Femur (tissue), 1 donor: ENCODE measurements at places on chromosomes 2 and 18.

DNA sequence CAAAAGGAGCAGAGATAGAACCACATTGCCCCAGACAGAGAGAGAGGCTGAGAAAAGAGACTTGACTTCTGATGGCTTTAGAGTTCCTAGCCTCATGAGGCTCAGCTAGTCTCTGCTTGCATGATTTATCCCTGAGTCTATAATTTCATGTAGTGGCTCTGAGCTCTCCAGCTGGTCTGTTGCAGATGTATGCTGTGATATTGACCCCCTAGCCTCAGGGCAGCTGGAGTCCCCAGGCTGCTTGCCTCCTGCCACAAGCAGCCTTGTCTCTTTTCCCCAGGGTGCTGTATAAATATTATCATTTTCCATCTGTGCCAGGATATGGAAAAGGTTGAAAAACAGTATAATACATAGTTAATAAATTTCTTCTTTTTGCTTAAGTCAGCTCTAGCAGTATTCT is 467.6 kb upstream of the CWC22 start:
- no peak for DNase-seq

DNA sequence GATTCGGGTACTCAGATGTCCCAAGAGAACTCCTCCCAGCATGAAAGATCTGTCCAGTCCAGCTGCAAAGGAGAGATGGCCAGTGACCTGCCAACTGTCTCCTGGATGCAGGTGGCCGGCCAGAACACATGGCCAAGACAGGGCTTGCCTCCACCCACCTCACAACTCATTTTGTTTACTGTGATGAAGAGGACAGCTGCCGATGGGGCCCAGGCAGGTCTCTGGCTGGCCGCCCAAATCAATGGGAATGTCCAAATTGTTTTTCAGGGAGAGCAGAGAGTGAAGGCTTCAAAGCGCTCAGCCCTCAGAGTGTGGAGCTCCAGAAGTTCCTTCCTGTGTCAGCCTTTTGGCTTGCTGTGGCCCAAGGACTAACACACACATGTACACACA is 41.9 kb downstream of the FOSL2 start:
- DNase-seq: no peak

DNA sequence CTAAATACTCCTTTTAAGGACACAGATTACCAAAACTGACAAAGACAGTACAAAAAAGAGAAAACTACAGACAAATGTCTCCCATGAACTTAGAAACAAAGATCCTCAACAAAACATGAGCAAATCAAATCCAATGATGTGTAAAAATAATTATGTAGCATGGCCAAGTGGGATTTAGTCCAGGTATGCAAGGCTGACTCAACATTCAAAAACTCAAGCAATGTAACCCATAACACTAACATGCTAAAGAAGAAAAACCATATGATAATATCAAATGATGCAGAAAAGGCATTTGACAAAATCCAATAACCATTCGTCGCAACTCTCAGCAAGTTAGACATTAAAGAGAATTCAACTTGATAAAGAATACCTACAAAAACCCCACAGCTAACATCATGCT is 239.0 kb upstream of the KLHL29 start:
- DNase-seq: no peak

- peak; percentile 48 for DNase-seq
These were observed 123.7 kb downstream of the QPCT start for GRCh38 chr2:37468170-37468569.

- DNase-seq: no peak
These were observed 23.9 kb downstream of the HNRNPLL start for GRCh38 chr2:38578832-38579231.

- peak; percentile 31 for DNase-seq
These were observed 7.1 kb downstream of the PCBP1 start for GRCh38 chr2:70094171-70094977.

DNA sequence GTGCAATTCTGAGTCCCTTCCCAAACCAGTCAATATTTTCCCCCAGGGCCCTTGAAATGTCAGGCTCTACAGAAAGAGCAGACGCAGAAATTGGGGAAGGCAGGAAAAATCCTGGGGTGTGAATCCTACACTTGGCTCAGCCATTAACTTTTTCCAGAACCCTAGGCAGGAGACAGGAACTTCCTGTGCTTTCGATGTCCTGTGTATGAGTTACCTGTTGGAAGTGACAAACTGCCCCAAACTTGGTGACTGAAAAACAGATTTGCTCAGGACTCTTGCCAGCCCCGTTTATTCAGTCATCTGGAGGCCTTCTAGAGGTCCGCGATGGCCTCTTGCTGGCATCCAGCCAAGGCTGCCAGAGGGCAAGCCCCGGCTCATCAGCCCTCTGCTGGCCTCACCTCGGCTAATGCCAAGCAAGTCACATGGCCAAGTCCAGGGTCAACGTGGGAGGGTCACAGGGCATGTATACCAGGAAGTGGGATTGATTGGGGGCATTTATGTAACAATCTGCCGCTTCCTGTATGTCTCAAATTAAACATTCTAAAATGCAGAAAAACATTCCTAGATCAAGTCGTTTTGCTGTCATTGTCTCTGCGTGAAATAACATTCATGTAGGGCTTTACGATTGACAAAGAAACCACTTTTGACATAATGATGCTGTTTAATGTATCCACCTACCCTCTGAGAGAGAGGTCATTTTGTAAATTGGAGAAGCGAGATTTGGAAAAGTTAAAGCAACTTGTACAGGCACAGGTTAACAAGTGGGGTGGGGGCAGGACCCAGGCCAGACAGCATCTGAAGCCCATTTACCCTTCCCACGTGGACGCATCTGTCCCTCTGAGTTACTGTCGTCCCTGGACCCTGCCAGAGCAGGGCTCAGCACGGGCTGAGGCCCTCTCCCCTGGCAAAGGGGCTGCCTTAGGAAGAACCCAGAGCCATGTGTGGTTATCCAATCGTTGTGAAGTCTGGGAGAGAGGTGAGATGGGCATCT is 179.4 kb downstream of the INHBB start:
- DNase-seq: no peak

- DNase-seq: no peak
These were observed 365.3 kb downstream of the NBAS start for GRCh38 chr2:15195813-15196212.

DNA sequence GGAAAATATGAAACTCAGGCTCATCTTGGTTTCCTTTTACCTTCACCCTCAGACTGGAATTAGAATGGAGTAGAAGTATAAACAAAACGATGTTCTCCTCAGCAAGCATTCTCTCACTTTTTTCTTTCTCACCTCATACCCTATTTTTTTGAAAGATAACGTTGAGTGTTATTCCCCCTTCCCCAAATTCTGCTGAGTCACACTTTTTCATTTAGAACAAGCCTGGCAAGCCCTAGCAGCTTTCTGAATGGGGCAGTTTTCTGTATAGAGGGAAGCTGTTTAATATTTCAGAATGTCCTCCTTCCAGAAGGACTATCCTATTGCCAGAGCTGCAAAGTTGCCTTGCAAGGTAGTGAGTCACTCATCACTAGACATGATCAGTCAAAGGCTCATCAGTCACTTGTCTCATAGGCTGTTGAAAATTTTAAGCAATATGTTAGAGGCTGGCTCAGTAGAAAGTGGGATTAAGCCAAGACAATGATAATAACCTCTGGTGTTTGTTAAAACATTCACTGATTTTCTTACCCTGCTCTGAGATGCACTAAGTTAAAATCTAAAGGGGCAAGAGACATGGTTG is 416.1 kb downstream of the RNF144A start:
- DNase-seq: no peak

GRCh38 chr2:108594982-108595464 is 60.8 kb downstream of the LIMS1 start:
- DNase-seq: peak; percentile 49

- no peak for DNase-seq
These were observed 572 bp downstream of the INPP4A start for GRCh38 chr2:98445177-98445682.

DNA sequence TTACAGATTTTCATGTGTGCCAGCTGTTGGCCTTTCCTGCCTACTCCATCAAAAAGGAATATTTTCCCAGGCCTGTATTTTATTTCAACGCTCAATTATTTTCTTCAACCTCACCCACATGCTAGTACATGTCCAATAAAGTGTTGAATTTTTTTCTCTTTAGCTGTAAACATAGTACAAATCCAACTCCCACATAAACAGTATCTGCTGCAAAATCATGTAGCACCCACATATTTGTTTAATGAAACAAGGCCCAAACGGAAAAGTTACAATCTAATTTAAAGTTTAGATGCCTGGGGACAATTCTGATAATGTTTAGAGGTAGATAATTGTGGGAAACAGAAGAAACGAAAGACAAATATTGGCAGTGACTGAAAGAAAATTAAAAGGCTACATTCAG is 275.4 kb upstream of the ACVR2A start:
- DNase-seq: no peak

DNA sequence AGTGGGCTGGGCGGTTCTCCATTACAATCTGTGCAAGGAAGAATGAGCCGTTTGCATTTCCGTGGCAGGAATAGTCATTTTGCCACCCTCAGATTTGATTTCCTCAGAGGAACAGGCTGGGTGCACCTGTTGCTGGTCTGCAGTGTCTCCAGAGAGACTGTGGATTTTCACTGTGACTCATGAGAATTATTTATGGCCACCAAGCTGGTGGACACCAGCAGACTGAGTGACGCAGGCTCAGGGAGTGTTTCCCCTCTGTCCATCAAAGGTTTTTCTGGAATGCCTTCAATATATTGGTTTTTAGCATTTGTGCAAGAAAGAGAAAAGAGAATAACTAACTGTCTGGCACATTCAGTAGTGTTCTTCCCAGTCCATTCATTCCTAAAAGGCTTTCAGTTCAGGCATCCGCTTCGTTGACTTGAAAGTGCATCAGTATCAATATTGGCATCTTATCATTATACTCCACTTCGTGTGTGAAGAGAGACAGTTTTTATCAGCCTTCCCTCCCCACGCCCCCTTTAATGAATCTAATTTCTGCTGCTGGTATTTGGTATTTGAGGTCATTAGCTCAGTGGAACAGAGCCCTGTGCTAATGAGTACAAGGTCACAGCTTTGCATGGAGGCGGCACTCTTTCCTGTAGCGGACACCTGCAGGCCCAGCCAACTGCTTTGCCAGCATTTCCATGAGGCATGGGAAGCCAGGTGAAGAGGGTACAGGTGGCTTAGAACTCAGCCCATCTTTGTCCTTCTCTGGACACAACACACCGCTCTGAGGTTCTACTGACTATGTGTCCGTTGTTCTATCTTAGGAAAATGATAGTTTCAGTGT is 39.9 kb downstream of the PRKCE start:
- DNase-seq: peak; percentile 34

GRCh38 chr2:71816815-71817214 is 330.8 kb downstream of the CYP26B1 start:
- no peak for DNase-seq

- DNase-seq: no peak
These were observed 45.4 kb downstream of the INO80D start for GRCh38 chr2:206040525-206040924.

DNA sequence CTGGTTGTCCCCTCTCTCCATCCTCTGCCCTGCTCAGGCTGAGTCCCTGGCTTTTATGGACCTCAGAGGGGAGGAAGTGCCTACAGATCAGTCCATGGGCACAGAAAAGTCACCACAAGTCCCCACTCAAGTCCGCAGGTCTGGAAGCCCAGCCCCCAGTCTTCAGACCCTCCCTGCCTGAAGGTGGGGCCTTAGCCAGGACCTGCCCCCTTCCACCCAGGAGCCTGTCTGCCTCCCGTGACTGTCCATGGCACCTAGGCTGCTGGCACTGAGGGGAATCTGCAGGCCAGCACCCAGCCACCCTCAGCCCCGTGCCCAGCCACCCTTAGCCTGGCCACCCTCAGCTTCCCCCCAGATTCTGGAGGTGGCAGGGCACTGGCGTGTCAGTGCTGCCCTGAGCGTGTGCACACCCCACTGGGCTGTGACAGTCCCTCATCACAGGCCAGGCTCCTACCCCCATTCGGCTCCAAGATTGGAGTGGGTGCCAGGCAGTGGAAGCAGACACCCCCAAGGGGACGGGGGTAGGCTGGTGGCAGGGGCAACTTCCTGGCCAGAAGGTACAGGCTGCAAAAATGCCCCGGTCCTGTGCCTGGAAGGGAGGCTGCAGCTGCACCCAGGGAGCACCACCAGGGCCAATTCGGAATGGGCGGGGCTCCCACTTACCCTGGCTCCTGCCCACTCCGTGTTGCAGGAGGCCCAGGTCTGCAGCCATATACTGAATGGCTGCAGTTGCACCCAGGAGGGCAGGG is 154.7 kb upstream of the RMP24 start:
- DNase-seq: no peak

DNA sequence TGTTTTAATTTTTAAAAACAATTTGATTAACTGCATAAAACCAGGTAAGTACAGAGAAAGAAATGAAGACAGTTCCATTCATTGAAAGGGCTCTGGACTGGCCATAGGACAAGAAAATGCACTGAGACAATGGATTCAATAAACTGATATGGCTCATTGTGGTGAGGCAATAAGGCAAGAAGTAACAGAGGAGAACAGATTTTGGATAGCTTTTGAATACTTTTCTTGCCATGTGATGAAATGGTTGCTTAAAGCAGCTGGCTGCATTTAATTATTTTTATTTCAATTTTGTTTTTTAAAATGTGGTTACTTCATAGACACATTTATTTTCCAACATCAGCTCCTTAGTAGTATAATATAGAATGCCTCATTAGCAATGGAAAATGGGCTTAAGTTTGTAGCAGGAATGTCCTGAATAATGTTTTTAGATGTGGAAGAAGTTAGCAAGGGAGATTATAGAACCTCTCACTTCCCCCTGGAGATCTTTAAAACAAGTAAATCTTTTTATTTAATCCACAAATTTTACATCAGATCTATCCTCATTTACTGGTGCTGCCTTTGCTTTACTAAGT is 646.9 kb upstream of the ZEB2 start:
- DNase-seq: no peak

DNA sequence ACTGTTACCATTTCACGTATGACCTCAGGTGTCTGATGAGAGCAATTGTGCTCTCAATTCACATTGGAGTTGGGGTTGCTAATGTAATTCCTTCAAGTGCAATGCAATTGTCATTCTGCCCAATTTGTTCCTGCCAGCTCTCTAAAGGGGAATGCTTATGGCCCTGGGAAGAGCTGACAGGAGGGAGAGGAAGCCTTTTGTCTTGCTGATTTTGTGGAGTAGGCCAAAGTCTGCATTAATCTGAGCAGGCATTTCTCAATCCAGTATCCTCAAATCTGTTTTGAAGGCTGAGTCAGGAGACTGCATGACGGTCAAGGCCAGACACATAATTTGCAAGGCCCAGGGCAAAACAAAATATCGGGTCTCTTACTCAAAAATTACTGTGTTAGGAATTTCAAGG is 326.4 kb upstream of the SPHKAP start:
- DNase-seq: no peak

GRCh38 chr2:78541088-78541450 is 484.4 kb upstream of the REG3G start:
- no peak for DNase-seq

- no peak for DNase-seq
These were observed 100.0 kb downstream of the SPOPL start for GRCh38 chr2:138601458-138602165.

GRCh38 chr2:39567507-39567906 is 98.2 kb upstream of the TMEM178A start:
- no peak for DNase-seq

DNA sequence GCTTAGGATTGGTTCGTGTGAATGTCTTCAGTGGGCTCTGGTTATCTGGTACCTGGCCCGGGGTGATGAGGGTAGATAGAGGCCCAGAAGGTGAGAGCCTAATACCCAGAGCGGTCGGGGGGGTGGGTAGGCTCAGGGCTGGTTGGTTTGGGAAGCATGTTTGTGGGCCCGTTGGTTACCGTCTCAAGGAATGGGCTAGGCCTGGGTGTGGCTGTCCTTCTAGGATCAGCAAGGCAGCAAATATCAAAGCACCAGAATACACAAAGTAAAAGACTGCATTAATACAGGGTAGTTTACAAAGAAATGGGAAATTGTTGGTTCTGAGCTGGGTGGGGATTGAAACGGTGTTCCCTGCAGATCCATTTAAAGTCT is 6.0 kb upstream of the IL1R2 start:
- no peak for DNase-seq

- DNase-seq: no peak
These were observed 48.4 kb upstream of the PIK3C3 start for GRCh38 chr18:41906528-41907146.
